Choroid plexus epithelial cell (primary cell): ENCODE measurements at places on chromosomes 3 and 15.

DNA sequence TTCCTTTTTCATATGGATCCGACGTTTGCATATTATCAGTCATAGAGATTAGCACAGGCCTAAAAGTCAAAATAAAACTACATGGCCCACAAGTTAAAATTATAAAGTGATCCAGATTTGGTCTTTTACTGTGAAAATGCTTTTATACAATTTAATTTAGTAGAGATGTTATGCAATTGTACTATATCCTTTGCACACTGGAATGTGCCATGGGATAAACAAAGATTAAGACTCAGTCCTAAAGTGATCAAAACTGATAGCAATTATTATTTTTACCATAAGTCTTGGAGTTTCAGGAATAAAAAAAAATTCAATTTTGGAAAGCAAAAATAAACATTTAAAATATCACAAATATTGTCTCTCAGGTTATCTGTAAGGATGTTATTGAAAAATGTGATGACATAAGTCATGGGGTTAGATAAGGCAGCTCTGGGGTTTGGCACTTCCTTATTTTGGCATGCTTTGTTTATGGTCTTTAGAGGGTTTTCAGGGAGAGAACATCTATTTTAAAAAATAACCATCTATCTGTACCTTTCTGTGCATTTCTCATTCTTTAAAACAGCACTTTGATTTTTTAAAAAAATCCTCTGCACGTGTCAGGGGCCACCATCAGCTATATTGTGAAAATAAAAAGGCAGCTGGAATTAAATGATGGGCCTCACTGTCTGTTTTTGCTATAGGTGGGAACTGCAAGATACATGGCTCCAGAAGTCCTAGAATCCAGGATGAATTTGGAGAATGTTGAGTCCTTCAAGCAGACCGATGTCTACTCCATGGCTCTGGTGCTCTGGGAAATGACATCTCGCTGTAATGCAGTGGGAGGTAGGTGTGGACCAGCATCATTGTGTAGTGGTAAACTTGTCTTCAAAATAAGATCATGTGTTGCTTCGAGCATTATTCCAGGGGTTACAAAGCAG, 67.3 kb downstream of the TGFBR2 start:
- peak; percentile 25 for DNase-seq

DNA sequence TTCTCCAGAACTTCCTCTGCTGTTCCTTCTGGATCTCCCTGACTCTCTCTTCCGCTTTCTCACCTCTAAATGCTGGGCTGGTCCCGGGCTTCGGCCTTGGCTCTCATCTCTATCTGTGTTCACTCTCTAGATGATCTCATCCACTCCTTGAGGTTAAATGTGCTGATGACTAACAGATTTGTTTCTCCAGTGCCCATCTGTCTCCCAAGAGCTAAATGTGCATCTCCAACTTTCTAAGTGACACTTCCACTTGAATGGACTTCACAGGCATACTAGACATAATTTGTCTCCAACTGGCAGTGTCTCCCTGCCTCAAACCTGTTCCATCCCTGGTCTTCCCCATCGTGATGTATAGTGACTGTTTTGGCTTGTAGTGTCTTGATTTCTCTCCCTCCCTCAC, 95.3 kb downstream of the ITPR1 start:
- peak; percentile 13 for DNase-seq

- DNase-seq, result no peak
These were observed 8.9 kb downstream of the SST start for GRCh38 chr3:187661267-187661666.

DNA sequence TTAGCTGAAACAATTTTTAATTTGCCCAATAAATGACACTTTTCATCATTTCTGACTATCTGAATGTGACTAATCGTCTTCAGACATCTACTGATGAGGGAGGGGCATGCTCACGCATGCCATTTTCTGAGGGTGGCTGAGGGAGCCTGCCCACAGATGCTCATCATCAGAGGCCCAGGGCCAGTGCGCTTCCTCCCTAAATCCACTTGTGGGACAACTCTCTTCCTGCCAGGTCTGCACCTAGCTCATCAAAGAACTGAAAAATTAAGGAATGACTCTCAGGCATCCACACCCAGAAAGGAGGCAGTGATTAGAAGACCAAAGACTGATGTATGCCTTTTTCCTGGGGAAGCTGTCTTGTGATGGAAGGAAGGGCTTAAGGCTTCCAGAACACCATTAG, 22.8 kb downstream of the RTP3 start:
- no peak for DNase-seq

- DNase-seq, result no peak
These were observed 37.3 kb downstream of the CD47 start for GRCh38 chr3:108053483-108053882.

DNA sequence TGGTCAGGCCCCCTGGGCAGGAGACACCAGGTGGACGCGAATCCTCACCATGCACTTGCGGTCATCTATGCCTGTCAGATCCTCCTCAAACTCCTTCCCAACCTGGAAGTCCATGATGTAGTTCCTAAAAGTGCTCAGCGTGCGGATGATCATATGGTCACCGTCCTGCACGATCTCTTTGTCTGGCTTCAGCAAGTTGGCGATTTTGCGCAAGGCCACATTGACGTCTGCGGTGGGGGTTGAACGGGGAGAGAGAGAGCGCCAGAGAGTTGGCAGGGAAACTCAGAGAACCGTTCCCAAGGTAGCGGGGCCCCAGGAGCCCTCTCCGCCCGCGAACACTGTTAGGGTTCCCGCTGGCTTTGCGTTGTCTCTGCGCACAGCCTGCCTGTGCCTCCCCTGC, 809 bp downstream of the RBP1 start:
- DNase-seq, result peak; percentile 78

DNA sequence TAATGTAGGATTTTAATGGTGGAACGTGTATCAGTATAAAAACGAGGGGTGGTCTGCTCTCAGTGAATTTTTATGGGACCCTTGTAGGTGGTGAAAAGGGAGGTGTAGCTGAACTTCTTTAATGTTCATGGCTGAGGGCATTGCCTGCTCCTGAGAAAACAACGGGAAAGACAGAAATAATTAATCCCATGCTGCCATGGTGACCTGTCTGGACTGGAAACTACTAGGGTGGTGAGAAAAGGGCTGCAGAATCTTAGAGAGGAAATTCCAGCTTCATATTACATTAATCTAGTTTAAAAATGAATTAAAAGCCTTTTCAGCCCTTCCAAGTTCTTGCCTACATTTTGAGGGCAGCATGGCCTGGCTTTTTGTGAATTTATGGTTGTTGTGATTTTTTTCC, 47.6 kb downstream of the ZBTB38 start:
- DNase-seq, result no peak

DNA sequence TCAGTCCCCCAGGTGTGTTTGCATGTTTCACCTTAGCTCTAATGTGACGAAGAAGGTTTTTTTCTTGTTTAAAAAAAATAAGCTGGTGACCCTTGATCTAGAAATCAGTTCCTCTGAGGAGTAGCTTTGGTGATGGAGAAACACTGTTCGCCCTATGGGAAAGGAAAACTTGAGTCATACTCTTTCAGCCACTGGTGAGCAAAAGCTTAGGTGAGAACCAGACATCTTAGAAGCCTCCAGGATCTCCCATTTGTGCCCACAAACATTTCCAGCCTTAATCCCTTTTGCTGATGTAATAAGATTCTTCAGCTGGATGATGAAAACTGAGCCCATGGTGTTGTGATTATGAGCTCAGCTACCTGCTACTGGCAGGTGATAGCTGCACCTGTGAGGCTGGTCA, 37.8 kb downstream of the SLC27A2 start:
- peak; percentile 55 for DNase-seq

DNA sequence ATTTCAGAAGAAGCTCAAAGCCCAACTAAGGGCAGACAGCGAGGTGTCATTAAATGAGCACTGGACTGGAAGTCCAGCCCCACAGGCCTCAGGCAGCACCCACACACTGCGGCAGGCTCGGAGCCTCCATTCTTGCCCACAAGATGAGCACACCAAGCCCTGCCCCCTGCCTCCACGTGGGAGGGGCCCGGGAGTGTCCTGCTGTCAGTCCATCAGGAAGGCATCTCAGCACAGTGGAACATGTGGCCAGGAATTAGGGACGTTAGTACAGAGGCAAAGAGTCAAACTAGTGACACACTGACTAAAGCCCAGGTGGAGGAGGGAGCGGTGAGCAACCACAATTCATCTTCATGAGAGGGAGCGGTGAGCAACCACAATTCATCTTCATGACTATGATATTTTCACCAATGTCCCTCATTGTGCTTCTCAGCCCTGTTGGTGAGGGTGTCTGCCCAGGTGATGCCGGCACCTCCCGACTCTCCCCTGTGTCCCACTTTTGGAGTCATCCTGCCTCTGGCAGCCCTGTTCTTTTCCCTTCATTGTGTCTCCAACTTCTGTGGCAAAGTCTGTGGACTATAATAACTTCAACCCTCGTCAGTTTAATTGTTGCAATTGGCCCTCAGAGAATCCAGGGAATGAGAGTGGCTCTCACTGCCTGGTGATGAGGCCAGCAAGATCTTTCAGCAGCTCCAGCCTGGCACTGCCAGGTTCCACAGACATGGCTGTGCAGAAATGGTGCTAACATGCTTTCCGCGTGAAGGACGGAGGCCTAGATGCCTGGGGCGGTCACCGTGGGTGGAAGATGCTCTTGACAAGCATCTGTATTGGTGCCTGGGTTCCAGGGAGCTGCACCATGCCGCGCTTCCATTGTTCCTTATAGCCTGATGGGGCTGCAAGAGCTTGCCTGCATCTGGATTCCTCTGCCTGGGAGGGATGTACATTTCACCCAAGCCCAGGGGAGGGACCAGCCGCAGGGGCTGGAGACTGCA, 23.1 kb upstream of the SKOR1 start:
- no peak for DNase-seq

DNA sequence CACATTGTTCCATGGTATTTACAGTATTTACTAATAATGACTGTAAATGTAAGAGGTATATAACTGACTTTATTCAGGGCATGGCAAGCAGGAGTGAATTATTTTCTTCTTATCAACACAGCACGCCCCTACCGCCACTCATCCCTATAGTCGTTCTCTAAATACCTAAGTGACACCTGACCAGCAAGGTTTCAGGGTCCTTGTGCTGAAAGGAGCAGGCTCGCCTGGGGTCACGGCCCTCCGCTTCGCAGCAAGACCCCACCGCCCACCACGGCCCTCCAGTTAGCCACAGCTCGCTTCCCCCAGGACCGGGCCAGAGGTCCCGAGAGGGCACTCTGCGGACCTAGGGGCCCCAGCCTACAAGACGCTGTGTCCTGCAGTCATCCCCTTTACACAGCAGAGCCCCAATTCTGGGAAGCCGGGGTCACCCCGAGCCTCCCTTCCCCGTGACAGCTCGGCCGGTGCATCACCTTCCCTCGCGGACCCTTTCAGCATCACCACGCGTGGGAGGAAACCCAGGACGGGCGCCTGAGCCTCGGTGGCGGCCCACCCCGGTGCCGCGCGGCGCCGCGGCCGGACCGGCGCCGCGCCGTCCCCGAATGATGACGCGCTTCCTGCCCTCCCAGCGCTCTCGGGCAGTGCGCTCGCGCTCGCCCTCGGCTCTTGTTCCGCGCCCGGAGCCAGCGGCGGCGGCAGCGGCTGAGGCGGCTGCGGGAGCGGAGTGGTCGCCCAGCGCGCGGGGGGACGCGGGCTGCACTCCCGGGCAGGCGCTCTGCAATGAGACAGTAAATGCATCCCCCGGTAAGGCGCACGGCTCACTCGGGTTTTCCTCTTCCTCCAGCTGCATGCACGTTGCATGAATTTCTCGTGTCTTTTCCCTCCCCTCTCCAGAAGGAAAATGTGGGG, 225.1 kb upstream of the C2CD4B start:
- DNase-seq, result peak; percentile 79

- DNase-seq, result no peak
These were observed 27.8 kb upstream of the C15orf40 start for GRCh38 chr15:83039206-83039605.

DNA sequence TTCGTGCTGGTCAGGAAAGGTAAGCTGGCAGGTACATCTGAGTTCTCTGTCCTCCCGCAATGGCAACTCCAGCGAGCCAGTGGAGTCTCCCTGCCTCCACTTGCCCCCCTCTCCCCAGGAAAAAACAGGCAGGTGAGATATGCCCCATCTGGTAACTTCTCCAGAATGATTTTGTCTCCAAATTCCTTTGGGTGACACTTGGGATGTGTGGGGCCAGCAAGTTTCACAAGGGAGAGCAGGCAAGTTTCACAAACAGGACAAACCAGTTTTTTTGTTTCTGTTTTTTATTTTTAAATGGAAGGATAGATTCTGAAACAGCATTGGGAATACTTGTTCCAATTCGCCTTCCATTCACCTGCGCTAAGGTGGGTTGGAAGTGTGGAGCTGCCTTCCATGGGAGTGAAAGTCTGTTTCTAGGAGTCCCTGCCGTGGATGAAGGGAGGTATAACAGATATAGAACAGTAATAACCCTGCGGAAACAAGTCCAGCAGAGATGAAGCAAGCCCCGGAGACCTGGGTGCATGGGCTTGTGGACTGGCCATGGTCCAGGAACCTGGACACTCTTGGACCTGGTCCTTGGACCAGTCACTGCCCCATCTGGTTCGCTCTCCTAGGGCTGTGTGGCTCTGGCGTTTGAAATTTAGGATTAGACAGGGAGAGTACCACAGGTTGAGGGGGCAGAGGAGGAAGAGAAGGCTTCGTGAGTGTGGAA, 22.9 kb upstream of the KIF23 start:
- no peak for DNase-seq

- DNase-seq, result no peak
These were observed 88.9 kb downstream of the ITPR1 start for GRCh38 chr3:4581920-4582611.

GRCh38 chr3:167116120-167116922, 263.8 kb downstream of the ZBBX start:
- DNase-seq, result no peak

- no peak for DNase-seq
These were observed 45.7 kb downstream of the ADAMTS17 start for GRCh38 chr15:100295939-100296565.

GRCh38 chr3:12622335-12622734, 41.6 kb downstream of the RAF1 start:
- DNase-seq, result no peak

DNA sequence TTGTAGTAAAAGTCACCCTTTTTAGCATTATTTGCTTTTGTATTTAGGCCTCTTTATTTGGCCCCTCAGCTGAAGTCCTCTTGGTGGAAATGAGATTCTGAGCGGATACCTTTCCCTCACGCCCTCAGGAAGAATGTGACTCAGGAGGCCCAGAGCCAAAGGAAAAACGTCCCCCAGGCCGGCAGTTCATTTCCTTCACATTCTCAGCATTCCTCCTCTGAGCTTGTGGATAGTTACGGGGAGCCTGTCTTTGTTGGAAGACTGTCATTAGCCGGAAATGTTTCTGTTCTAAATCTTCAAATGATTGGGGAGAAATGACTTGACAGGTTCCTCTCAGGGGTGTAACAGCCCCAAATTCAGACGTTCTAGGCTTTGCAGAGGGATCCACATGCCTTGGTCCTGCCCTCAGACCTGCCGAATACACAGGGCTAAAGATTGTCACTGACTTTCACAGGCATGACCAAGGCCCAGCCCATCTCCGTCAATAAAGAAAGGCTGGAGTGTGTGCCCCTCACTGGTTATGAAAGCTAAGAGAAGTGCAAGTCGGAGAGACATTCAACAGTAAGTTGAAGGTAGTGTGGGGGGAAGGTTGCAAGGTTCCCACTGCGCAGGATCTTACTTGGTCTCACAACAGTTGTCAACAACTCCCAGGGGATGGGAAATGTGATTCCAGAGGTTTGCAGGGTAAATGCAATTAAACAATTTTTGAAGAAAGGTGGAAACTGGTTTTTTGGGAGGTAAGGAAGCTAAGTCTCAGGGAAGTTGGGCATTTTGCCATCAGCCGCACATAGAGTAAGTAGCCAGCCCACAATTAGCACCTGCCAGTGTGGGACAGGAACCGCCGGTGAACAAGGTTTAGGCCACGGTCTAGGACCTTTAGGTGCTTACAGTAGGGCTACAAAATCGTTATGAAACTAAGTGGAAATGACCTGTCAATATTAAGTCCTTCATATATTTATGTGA, 39.7 kb upstream of the MYZAP start:
- DNase-seq, result peak; percentile 84
